ENCODE measurements at places on chromosomes 13 and 19.

- DNase-seq, result no peak
These were observed 104.7 kb upstream of the KL start for GRCh38 chr13:32911506-32911905.

DNA sequence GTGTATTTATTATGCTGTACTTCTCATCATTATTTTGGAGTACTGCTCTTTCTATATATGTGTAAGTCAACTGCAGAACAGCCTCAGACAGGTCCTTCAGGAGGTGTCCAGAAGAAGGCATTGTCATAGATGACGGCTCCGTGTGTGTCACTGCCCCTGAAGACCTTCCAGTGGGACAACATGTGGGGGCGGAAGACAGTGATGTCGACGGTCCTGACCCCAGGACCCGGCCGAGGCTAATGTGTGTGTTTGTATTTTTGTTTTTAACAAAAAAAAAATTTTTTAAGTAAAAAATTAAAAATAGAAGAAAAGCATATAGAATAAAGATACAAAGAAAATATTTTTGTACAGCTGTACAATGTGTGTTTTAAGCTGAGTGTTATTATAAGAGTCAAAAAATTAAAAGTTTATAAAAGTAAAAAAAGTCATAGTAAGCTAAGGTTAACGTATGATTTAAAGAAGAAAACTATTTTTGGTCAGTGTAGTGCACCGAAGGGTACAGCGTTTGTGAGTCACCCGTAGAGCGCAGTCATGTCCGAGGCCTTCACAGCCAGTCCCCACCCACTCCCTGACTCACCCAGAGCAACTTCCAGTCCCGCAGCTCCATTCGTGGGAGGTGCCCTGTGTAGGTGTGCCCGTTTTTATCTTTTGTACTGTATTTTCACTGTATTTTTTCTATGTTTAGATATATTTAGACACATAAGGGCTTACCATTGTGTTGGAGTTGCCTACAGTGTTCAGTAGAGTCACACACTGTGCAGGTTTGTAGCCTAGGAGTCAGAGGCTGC lies 42.2 kb upstream of the SPACA7 start:
- no peak for DNase-seq

DNA sequence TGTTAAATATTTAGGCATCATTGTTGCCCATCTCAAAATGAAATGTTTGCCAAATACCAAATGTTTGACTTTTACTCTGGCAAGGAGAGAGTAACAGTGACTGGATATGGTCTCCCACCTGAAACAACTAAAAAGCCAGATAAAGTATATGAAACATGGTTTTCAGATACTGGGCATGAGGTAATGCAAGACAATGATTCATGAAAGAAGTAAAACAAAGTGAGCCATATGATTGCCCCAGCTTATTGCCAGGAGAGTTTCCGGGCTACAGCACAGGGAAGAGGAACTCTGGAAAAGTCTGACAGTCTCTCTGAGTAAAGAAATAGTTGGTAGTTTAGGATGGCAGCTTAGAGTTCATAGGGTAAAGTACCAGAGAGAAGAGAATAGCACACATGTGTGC lies 354.6 kb downstream of the DNAJC15 start:
- no peak for DNase-seq

GRCh38 chr19:14670408-14670807 lies 4.2 kb downstream of the ADGRE3 start:
- no peak for DNase-seq

GRCh38 chr13:94345374-94346195 lies 133.9 kb downstream of the DCT start:
- no peak for DNase-seq

GRCh38 chr13:20512042-20512683 lies 13.5 kb downstream of the CRYL1 start:
- DNase-seq, result no peak
